Stimulated activated CD4-positive, alpha-beta T cell treated with anti-CD3 and anti-CD28 coated beads, TNF-alpha, amount 100 ng/mL, for 4 hours (primary cell): ENCODE measurements at places on chromosomes 4 and X.

DNA sequence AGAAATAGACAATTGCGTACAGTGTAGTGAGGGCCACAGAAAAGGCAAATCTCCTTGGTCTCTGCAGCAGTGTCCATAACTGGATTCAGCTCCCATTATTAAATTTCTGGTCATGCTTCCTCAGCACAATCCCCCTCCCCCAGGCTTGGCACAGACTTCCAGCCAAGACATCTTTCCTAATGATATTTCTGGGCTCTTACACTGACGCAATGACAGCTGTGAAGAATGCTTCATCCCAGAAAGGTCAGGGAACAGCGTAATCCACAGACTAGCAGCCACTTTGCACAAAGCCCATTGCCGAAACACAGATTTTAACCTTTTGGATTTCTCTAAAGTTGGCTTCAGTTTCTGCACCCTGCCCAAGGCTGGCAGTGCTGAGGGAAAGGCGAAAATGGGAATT is 597.6 kb upstream of the CPEB2 start:
- no peak for DNase-seq

DNA sequence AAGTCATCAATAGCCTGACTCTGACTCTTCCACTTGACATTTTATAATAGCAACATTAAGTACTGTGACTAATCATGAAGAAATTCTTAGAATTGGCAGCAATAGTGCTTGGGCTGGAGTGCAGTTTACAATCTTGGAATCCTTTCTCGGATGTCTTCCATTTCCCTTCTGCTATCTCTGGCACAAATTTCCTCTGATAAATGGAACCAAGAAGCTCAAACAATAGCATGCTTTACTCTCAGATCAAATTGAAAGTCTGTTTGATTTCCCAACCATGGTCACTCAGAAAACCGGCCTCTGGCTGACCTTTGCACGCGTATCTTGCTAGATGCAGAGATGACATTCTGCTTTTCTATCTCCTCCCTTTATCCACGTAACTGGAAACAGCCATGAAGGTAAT is 99.0 kb upstream of the SPANXC start:
- DNase-seq, result no peak

DNA sequence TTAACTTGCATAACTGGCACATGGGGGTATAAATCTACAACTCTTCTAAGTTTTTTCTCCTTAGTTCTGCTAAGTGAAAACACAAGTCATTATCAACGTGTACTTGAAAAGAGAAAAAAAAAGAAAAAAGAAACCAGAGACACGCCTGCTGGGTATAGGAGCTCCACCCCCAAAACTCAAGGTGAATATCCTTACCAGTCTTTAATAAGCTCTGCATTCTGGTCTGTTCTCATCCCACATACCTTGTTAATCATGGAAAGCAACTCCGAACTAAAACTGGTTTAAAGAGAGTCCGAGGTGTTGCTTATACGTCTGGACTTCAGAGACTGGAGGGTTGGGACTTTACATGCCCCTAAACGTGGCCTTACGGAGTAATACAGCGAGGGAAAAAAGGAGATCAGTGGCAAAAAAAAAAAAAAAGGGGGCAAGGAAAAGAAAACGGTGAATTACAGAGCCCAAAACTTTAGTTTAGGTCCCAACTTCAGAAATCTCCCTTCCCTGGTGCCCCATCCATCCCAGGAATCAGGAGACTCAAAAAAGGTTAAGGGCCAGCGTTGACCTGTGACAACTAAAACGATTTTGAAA is 1.0 kb downstream of the PGRMC2 start:
- no peak for DNase-seq

- DNase-seq, result no peak
Measured at GRCh38 chr4:127660284-127660885, 27.6 kb downstream of the INTU start.

DNA sequence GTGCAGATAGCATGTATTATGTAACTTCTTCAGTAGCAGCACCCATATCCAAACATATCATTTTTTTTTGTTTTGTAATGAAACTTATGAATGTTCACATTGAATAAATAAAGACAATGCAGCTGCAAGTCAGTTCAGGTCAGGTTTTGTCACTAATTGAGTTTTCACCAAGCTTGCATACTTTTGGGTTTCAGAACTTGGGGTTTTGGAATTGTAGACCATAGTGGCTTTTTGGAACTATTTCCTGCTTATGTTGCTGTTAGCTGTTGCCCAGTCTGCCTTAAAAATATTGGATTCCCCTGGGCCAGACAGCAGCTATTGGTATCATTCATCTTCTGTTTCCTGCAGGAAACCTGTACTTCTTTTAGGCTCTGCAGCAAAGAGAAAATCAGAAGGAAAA is 113.4 kb upstream of the LIMCH1 start:
- no peak for DNase-seq

- no peak for DNase-seq
Measured at GRCh38 chrX:55490121-55490520, 473 bp upstream of the USP51 start.

GRCh38 chr4:36196145-36196913 is 48.0 kb downstream of the ARAP2 start:
- DNase-seq, result no peak

- no peak for DNase-seq
Measured at GRCh38 chrX:71251466-71251973, 2.4 kb downstream of the ZMYM3 start.

DNA sequence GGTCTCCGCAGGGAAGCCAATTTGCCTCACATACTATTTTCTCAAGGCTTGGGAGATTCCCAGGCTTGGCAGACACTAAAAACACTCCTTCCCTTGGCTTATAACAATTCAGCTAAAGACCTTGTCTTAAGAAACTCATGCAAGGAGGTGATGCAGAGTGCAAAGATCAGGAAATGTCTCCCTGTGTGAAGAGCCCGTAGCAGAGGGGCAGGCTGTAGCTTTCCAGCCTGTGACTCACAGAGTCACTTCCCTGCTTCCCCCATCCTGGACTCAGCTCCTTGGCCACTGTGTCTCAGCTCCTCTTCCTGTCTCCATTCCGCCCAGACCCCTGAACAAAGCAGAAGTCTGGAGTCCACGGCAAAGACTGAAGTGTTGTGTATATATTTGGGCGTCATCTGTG is 56.1 kb downstream of the KDR start:
- no peak for DNase-seq

- DNase-seq, result no peak
Measured at GRCh38 chr4:13794819-13795565, 167.5 kb upstream of the BOD1L1 start.

DNA sequence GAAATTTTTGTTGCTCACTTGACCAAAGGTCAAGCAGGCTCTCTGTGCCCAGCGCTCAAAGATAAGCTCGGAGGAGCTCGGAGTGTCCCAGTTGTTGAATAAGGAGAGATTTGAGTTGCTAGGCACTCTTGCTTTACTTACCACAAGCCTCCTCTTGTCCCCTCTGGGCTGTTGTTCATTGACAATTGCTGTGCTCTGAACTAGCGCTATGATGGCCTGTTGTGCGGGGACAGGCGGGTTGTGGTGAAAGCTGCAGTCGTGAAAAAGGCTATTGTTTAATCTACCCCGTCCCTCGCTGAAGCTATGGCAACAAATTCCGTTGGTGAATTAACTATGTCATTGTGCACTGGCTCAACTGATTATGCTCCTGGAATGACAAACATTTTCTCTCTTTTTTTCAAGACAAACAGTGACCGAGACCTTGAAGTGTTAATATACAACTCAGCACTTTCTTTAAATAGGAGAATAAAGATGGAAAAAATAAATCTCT is 21.0 kb upstream of the POLA1 start:
- no peak for DNase-seq

- DNase-seq, result no peak
Measured at GRCh38 chr4:57053508-57053907, 56.7 kb downstream of the IGFBP7 start.

- no peak for DNase-seq
Measured at GRCh38 chr4:173174184-173174583, 5.6 kb downstream of the GALNT7 start.

GRCh38 chr4:129138810-129139496 is 43.0 kb downstream of the C4orf33 start:
- no peak for DNase-seq

DNA sequence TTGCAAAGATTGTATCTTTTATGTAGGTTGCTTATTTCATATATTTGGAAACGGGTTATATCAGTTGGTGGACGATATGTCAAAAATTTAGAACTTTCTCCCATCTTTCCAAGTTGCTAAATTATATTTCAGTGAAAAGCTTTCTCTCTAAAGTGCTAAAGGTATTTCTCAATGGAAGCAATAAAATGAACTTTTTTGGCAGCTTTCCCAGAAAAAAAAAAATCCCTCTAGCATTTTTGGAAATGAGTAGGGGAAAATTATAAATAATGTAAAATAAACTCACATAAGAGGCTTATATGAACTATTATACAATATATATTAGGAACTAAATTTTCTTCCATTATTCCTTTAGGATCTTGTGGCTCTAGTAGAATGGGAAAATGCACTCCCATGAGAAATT is 152.2 kb downstream of the GRID2 start:
- no peak for DNase-seq

- DNase-seq, result no peak
Measured at GRCh38 chr4:94262163-94263016, 54.7 kb downstream of the SMARCAD1 start.

- DNase-seq, result no peak
Measured at GRCh38 chr4:15479089-15479912, 9.6 kb downstream of the CC2D2A start.

GRCh38 chr4:86508436-86508835 is 85.7 kb upstream of the PTPN13 start:
- no peak for DNase-seq

GRCh38 chrX:17584248-17584681 is 153.0 kb upstream of the SCML1 start:
- no peak for DNase-seq

GRCh38 chr4:155889031-155889793 is 14.3 kb upstream of the TDO2 start:
- DNase-seq, result no peak
